ENCODE measurements at places on chromosomes 12 and 14.

DNA sequence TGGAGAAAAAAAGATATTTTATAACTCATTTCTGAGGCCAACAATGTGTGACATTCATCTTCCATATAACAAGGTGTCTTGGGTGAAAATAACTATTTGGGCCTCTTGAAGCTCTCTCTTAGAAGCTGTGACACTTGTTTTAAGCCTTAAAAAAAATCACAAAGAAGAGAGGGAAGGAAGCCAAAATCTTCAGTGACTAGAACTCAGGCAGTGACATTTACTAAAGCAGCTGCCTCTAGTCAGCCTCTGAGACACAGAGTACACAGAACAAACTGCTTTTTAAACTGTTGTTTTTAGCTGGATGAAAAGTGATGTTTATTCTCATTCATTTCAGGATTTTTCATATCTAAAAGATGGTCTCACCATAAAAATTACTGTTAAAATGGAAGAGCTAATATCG is 793.6 kb downstream of the GALC start:
- no peak for DNase-seq

GRCh38 chr12:127388985-127389384 is 878.0 kb upstream of the TMEM132C start:
- no peak for DNase-seq

- no peak for DNase-seq
Measured at GRCh38 chr12:59636945-59637691, 41.3 kb downstream of the SLC16A7 start.

- DNase-seq: no peak
Measured at GRCh38 chr12:128994856-128995255, 141.6 kb downstream of the GLT1D1 start.

- no peak for DNase-seq
Measured at GRCh38 chr12:104219361-104219892, 3.8 kb downstream of the TXNRD1 start.

GRCh38 chr12:124586756-124587155 is 19.3 kb upstream of the NCOR2 start:
- peak; percentile 91 for DNase-seq

GRCh38 chr12:131872154-131873051 is 22.0 kb upstream of the ULK1 start:
- DNase-seq: no peak

GRCh38 chr12:3713947-3714346 is 39.0 kb downstream of the CRACR2A start:
- DNase-seq: no peak

GRCh38 chr14:102901633-102902032 is 20.8 kb upstream of the AMN start:
- no peak for DNase-seq

- no peak for DNase-seq
Measured at GRCh38 chr12:77352946-77353345, 287.6 kb upstream of the E2F7 start.

DNA sequence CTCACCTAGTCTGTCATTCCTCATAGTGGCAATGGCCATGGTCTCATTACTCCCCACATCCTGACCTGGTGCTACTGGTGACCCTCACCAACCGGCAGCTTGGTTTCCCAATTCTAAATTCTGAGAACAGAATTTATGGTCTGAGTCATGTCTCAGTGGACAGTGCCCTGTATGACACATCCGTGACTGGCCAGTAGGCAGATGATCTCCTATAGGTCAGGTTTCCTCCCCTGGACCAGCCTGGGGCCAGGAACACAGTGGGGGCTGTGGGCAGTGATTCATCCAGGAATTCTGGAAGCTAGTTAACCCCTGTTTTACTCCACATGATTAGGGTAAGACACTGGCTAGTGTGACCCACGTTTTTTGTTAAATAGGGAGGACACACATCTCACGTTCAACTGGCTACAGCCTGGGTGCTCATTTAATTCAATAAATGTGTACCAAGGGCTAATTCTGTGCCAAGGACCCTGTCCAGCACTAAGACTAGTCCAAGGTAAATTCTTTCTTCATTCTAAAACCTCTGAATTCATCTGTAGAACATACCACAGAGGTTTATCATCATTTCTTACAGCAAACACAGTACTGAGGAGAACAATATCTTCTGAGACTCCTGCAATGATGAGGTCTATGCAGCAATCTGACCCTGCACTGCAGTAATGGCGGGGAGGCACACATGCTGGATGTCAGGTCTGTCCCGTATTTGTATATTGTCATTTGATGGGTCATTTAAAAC is 249.6 kb upstream of the TBX3 start:
- no peak for DNase-seq

GRCh38 chr14:99626041-99626648 is 18.8 kb upstream of the HHIPL1 start:
- no peak for DNase-seq

- DNase-seq: no peak
Measured at GRCh38 chr14:51328064-51328771, 88.2 kb downstream of the TMX1 start.

- DNase-seq: no peak
Measured at GRCh38 chr14:105067140-105067968, 2.1 kb upstream of the GPR132 start.

DNA sequence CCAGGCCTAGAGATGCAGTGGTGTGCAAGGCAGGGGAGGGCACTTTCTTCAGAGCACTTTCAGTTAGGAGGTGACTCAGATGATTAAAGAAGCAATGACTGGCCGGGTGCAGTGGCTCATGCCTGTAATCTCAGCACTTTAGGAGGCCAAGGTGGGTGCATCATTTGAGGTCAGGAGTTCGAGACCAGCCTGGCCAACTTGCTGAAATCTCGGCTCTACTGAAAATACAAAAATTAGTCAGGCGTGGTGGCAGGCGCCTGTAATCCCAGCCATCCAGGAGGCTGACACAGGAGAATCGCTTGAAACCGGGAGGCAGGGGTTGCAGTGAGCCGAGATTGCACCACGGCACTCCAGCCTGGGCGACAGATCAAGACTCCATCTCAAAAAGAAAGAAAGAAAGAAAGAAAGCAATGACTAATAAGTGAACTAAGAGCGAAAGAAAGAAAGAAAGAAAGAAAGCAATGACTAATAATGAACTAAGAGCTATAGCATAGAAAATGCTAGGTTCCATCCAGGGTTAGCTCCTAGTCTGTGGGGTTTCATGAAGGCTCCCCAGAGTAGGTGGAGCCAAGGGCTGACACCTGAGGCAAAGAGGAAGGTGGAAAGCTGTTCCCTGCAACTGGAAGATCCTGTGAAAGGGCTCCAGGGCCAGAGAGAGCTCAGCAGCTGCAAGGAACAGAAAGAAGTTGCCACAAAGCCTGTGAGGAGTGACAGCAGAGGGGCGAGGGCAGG is 334.5 kb downstream of the CACNA1C start:
- DNase-seq: no peak

DNA sequence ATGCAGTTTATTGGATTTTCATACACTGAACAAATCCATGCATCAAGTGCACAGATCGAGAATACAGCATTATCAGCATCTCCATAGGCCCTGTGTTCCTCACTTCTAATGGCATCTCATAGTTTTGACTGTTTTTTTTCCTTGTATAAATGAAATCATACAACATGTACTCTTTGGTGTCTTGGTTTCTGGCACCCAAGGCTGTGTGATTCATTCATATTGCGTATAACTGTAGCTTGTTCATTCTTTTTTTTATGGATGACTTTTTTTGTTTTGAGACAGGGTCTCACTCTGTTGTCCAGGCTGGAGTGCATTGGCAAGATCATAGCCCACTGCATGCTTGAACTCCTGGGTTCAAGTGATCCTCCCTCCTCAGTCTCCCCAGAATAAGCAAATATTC is 14.3 kb downstream of the RASSF8 start:
- DNase-seq: no peak

- DNase-seq: no peak
Measured at GRCh38 chr14:96181186-96182056, 23.2 kb upstream of the BDKRB2 start.

GRCh38 chr12:32281098-32281497 is 118.3 kb upstream of the FGD4 start:
- no peak for DNase-seq

DNA sequence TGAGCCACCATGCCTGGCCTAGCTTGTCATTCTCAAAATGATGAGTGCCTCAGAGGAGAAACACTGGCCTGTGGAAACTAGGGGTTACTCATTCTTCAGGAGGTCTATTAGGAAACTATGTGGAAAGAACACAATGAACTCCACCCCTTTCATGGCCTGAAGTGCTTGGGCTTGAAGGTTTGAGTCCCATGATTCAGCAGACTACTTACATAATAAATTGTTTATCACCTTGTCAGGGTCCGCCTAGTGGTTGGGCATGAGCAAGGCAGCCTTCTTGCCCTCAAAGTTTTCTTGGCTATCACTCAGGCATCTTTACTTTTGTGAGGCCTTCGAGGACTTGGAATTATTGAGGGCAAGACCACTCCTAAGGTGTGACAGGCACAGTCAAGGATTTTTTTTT is 251.2 kb downstream of the ACSS3 start:
- DNase-seq: no peak

DNA sequence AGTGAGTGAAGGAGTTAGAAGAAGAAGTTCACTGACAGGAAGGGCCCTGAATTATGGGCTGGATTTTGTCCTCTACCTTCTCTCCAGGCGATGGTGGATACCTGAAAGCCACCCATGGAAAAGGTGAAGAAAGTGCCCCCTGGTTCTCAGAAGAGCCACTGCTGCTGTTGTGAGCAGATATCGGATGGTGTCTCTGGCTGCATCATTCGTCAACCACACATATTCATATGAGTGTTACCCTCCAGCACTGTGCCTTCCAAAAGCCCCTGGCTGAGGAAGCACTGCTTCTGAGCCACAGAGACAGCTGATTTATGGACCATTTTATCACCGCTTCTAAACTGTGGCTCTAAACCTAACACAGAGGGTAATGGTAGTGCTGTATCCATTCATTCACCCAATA is 2.0 kb upstream of the ACTN1 start:
- DNase-seq: no peak

GRCh38 chr12:32997471-32997870 is 100.9 kb upstream of the PKP2 start:
- peak; percentile 91 for DNase-seq

DNA sequence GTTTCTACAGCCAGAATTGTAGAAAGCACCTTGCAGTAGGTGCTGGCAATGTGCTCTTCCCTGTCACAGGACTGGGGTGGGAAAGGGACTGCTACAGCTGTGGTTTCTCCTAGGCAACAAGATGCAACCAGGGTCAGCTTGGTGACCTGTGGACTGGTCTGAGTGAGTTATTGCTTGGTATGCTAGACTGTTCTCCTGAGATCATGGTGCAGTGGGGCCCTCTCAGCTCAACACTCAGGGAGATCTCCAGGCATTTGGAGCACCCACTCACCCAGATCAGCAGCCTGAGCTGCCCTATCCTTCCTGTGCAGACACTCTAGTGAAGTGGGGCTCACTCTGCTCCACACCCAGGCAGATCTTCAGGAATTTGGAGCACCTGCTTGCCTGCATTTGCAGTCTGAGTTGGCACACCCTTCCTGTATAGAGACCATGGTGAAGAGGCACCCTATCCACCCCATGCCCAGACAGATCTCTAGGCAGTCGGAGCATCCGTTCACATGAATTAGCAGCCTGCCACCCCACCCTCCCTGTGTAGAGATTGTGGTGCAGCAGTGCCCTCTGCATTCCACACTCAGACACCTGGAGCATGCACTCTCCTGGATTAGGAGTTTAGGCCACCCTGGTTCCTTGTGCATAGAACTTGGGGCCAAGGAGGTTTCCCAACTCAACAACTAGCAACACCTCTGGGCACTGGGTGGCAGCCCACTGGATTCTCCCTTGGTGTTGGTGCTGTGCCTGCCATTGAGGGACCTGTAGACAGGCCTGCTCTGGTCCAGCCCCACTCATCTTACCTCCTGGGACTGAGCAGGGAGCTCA is 3.8 kb upstream of the FAM186B start:
- DNase-seq: no peak

DNA sequence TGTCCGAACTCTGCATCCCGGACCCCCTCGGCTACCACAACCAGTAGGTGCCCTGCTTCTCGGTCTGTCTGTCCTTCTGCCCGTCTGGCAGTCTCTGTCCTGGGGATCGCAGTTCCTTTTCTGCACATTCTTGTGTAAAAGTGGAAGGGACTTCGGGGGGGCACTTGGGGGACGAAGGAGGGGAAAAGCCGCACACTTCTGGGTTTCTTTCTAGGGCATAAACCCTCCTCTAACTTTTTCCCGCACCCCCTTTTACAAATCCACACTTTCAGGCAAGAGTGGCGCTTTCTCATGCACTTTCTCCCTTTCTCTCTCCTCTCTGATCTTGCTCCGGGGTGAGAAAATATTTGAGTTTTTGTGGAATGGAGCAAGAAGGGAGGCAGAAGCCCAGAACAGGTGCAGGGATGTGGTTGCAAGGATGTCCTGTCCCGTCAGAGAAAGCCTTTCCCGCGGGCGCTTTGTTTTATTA is 506 bp downstream of the ESRRB start:
- DNase-seq: no peak

DNA sequence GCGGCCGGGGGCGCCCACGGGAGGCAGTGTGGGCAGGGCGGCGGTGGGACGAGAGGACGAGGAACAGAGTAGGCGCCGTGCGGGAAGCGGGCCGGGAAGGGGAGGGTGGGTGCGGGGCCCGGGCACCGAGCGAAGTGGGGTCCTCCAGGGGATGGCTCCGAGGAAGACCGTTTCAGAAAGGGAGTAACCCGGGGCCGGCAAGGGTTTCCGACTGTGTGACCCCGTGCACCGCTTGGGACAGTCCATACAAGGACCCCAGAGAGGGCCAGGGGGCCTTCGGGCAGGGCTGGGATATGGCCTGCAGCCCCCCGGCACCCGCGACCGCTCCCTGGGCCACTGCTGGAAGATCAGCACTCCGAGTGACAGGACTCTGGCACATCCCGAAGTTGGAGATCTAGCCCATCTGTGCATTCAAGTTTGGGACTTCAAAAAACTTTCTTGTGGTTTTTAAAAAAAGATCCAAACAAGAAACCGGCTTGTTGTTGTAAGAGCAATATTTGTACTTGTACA is 448 bp downstream of the TSPAN9 start:
- no peak for DNase-seq

DNA sequence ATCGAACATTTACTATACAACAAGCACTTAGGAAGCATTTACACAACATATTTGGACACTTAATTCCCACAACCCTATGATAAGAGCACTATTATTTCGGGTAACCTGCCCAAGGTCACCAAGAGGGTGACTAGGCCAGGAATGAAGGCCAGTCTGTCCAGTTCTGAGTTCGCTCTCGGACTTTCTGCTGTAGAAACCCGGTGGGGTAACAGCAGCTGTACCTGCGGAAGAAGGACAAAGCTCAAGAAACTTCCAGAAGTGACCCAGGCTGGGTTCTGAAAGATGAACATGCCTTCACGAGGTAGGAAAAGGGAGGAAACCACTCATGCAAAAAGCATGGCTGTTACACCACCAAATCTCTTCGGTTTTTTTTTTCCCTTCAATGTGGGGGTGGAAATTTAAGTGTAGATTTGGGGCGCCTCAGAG is 10.8 kb downstream of the PLA2G1B start:
- DNase-seq: no peak

GRCh38 chr14:51806026-51807023 is 54.1 kb upstream of the GNG2 start:
- DNase-seq: no peak

Measured in NCI-H1417 treated with DMSO at 0.1 percent for 48 hours (cell line).